ENCODE measurements at places on chromosomes 1 and 21. TPM values are rescaled to one million over a fixed set of nuclear protein-coding genes. Genes with fewer than 3 reads are reported as not detected.
A peak's percentile ranks its signal among the peaks of the same experiment; 100 is the strongest.

- H3K27me3 ChIP-seq, result peaks cover 6% of the 10 kb centered on the region
- no peak overlapping the region for H3K27ac ChIP-seq
- H3K4me3 ChIP-seq, result no peak overlapping the region
- DNase-seq, result no peak
Observed at GRCh38 chr1:236292425-236292824, 10.7 kb upstream of the ERO1B start.

DNA sequence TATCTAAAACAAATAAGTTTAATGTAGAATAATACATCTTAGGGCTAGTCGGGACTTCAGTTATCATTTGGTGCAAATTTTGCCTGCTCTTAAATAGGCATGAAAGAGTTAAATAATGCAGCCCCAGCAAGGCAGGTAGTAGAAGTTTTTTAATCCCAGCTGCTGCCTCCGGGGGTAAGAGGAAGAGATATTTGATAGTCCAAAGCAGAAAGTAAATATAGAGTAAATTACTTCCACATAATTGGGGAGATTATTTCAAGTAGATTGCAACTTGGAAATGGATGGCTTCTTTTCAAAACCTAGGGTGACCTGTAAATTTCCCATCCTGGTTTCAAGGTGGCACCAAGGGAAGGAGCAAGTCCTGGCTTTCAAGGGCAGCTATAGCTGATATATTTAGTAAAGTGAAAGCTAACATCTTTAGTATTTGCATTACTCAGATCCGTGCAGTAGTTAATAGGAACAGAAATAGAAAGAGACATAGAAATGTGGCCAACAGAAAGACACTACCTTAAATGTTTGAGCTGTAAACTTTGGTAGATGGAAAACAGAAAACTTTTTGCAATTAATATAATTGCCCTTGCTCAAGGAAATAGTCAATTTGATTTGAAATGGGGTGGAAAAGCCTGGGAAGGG, 109.1 kb downstream of the LMO4 start:
- no peak overlapping the region for H3K27ac ChIP-seq
- no peak overlapping the region for H3K4me3 ChIP-seq
- no peaks in the 10 kb centered on the region for H3K36me3 ChIP-seq
- peaks cover 28% of the 10 kb centered on the region for H3K27me3 ChIP-seq

DNA sequence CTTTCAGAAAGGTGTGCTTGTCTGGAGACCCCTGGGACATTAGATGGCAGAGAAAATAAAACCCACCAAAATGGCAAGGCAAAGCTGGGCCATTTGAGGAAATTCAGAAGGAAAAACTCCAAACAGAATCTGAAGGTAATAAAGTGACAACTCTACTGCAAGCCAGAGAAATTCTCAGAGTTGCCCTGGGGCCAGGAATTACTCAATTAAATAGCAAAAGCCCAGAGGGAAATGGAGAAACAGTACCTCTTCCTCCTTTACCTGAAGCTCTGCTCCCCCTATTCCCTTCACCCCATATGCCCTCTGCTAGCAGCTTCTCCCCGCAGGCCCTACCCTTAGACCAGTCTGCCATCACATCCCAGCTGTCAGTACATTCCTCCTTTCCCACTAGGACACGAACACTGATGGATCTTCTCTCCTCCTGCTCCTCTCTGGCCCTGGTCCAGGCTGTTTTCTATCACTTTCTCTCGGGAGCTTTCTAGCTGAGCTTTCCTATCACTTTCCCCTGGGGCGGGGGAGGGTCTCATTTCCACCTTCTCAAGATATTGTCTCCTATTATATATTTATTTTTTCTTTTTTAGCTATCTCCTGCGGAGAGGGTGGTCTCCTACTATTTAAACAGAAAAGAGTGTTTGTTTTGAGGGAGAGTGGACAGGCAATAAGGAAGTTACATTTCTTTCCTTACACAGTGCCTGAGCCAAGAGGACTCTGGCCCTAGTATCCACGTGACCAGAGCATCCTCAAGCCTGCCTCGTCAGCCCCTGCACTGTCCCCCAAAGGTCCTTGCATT, 47.7 kb upstream of the RBM15 start:
- H3K4me1 ChIP-seq, result no peaks in the 10 kb centered on the region
- no peaks in the 10 kb centered on the region for H3K36me3 ChIP-seq
- H3K27me3 ChIP-seq, result no peaks in the 10 kb centered on the region

GRCh38 chr1:40980453-40981121, 1.1 kb downstream of the CTPS1 start:
- H3K27me3 ChIP-seq, result no peaks in the 10 kb centered on the region
- H3K4me1 ChIP-seq, result peaks cover 58% of the 10 kb centered on the region
- H3K27ac ChIP-seq, result peak overlapping the region; percentile 74
- H3K4me3 ChIP-seq, result peak overlapping the region; percentile 87
- peaks cover 22% of the 10 kb centered on the region for H3K36me3 ChIP-seq

DNA sequence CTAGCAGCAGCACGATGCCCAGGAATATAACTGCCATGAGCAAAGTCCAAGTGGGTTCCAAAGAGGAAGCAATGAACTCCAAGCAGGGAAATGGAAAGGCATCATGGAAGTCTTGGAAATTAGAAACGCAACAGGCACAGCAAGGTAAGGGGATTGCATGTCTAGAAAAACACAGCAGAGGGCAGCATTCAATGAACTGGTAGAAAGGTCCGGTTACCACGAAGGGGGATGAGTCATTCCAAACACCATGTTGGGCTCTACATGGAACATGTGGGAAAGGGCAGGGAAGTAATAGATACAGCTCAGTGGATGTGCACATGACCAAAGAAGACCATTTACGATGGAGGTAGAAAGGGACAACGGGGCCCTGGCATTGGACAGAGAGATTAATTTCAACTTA, 36.4 kb downstream of the RXRG start:
- DNase-seq, result no peak
- H3K4me1 ChIP-seq, result peaks cover 6% of the 10 kb centered on the region
- no peaks in the 10 kb centered on the region for H3K36me3 ChIP-seq
- H3K4me3 ChIP-seq, result no peak overlapping the region

Gene DCDC2B
- total RNA-seq, result not detected

Gene TMEM240
- 1.0 TPM for total RNA-seq

Gene ARHGEF10L
- total RNA-seq, result not detected

Data from activated T-cell treated with anti-CD3 and anti-CD28 coated beads, Interleukin-2, amount 50 U/mL, for 72 hours (primary cell).